ENCODE measurements at places on chromosomes 1 and 21.

DNA sequence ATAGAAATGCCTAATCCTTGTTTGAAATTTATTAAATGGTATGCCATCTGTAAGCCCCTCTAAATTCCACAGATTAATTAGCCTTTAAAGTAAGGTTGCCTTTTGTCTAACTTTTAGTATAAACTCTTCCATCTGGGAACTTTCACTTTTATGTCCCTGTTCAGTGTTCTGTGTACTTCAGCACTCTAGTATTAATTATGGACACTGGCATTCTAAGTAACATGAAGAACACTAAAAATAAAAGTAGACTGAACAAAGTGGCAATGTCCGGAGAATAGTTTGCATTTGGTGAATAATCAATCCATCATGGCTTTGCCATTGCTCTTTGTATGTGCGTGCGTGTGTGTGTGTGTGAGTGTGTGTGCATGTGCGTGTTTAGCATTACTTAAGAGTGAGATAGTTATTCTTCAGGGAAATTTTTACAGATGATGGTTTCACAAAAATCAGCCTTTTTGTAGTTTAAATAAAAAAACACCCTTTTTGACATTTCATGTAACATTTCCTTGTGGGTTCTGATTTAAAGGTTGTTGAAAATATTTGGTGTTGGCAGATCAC is 51.1 kb downstream of the ATF6 start:
- DNase-seq: no peak

GRCh38 chr1:61623852-61624251 is 101.1 kb downstream of the TM2D1 start:
- no peak for DNase-seq

- DNase-seq: no peak
Measured at GRCh38 chr1:184212649-184213314, 161.3 kb downstream of the TSEN15 start.

DNA sequence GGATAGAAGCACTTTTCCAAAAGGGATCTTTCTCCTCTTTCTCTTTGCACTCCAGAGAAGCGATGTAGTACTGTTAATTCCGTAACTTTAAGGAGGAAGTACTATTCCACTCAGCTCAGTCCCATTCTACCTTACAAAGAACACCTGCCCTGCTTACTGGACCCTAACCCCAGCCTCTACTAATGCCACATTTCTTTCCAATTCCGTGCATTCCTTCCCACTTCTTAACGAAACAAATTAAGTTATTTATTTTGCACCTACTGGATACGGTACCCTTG is 511 bp downstream of the NDC1 start:
- DNase-seq: no peak
